ENCODE measurements at places on chromosomes 3 and 15.

DNA sequence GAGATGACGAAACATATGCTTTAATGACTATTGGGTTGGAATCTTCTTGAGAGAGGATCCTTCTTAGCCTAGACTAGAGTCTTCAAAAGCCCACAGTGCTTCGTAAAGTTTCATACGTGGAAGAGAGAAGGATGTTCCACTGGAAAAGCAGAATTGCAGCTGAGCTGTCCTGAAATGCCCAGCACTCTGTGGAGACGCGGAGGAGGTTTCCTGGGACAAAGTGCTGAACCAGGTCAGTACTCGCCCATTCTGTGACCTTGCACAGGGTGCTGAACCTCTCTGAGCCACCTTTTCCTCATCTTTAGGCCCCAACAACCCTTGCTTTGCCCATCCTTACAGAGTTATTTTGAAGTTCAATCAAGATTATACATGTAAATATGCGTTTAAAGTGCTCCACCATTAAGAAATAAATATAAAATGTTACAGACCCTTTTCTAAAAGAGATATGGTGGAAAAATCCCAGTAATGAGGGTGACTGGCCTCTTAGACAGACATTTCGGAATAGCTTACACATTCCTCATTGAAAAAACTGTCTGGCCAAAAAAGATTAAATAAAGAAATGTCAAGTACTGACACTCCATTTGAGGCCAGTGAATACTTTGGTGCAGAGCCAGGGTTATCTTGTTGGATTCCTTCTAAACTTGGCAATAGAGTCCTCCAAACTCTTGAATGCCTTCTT lies 4.2 kb upstream of the MAGEF1 start:
- no peaks in the 10 kb centered on the region for H3K36me3 ChIP-seq
- H3K4me1 ChIP-seq = peaks cover 34% of the 10 kb centered on the region
- DNase-seq = no peak
- no peaks in the 10 kb centered on the region for H3K27me3 ChIP-seq
- H3K4me3 ChIP-seq = no peak overlapping the region
- H3K27ac ChIP-seq = peak overlapping the region; percentile 59

GRCh38 chr3:127779747-127780146 lies 42.6 kb downstream of the MGLL start:
- DNase-seq = peak; percentile 82
- H3K36me3 ChIP-seq = no peaks in the 10 kb centered on the region
- H3K27ac ChIP-seq = no peak overlapping the region
- no peak overlapping the region for H3K4me3 ChIP-seq

GRCh38 chr15:40664909-40665308 lies 30.1 kb upstream of the RAD51 start:
- no peaks in the 10 kb centered on the region for H3K4me1 ChIP-seq
- H3K36me3 ChIP-seq = peaks cover 47% of the 10 kb centered on the region
- H3K27me3 ChIP-seq = no peaks in the 10 kb centered on the region
- H3K27ac ChIP-seq = no peak overlapping the region

DNA sequence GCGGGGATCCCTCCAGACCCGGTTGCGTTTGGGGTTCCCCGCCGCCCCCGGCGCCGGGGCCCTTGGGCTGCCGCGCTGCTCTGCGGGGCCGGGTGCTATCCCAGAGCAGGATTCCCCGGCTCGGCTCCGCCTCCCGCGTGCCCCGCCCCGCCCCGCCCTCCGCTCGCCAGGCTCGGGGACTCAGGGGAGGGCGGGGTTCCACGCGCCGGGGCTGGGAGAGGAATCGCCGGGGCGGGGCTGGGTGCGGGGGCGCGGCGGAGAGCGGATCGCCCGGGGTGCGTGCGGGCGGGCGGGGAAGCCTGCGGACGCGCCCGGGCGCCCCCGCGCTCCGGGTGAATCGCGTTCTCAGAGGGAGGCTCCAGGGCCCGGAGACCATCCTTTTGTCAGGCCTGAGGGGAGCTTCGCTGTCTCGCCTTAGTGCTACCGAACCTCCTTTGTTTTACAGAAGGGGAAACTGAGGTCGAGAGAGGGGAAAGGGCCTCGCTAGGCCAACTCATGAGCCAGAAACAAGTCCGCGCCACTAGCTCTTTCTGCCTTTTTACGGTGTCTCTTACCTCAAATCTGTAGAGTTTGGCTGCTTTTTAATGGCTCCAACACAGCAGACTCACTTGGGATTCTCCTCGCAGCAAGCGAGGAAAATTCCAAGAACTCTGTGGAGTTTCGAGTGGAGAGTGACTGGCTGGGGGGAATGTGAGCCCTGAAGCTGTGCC lies at the start of gene TMEM158:
TSS of gene TMEM158 (minus strand) at position 82 of the 710 bp plus-strand sequence. CDS start 260 bp downstream, outside the sequence.
- DNase-seq = peak; percentile 61
- H3K36me3 ChIP-seq = no peaks in the 10 kb centered on the region
- H3K4me3 ChIP-seq = peak within 1 kb of the TSS; percentile 45
- H3K4me1 ChIP-seq = peaks cover 12% of the 10 kb centered on the region

DNA sequence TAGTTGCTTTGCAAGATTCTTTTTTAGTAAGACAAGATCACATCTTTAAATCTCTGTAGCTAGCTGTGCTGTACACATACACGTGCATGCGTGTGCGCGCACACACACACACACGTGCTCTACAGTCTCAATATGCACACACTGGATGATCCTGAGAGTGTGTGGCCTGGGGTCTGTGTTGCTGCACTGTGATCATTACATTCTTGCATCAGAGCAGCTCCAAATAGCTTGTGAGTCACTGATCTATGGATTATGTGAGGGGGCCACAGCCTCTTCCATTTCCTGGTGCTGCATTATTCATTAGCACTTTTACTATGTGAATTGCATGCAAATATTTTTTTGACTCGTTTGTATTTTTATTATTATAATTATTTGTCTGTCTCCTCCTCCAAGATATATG lies 34.6 kb downstream of the MCTP2 start:
- no peaks in the 10 kb centered on the region for H3K27me3 ChIP-seq
- no peaks in the 10 kb centered on the region for H3K36me3 ChIP-seq
- no peak overlapping the region for H3K4me3 ChIP-seq
- DNase-seq = no peak

- no peaks in the 10 kb centered on the region for H3K36me3 ChIP-seq
- no peak overlapping the region for H3K4me3 ChIP-seq
- no peak overlapping the region for H3K27ac ChIP-seq
- H3K4me1 ChIP-seq = no peaks in the 10 kb centered on the region
- DNase-seq = no peak
Measured at GRCh38 chr3:4138786-4139431, 164.3 kb upstream of the SETMAR start.

DNA sequence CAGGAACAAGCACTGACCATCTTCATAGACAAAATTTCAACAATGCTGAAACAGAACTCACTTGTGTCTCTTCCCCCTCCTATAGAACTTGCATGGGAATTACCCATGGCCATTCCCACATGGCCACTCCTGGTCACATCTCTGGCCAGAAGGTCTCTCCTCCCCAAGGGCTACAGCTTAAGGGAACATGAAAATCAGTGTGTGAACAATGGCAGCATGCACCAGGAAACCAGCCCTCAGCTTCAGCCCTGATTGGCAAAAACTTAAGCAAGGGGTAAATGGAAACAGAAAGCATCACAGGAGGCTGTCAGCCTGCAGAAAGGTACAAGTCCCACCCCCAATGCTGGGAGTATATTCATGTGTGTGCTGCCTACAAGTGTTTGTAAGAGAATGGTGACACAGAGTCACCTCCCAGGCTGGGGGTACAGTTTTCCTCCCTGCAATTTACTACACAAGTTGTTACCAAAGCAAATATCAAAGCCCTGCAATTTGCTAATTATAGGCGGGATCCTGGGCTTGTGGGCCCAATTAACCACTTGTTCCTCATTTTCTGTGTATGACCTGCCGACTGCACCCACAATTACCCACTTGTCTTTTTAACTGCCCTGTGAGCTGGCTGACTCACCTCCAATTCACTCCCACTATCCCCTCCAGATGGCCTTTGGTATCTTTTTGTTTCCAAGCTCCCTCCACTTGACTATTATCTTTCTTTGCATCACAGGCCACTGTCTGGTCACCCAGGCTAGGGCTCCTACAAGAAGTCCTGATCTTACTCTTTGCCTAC lies 84.4 kb upstream of the HES1 start:
- peak; percentile 70 for DNase-seq
- H3K4me3 ChIP-seq = no peak overlapping the region
- H3K4me1 ChIP-seq = peaks cover 35% of the 10 kb centered on the region
- peaks cover 17% of the 10 kb centered on the region for H3K27me3 ChIP-seq
- no peaks in the 10 kb centered on the region for H3K36me3 ChIP-seq
- no peak overlapping the region for H3K27ac ChIP-seq

DNA sequence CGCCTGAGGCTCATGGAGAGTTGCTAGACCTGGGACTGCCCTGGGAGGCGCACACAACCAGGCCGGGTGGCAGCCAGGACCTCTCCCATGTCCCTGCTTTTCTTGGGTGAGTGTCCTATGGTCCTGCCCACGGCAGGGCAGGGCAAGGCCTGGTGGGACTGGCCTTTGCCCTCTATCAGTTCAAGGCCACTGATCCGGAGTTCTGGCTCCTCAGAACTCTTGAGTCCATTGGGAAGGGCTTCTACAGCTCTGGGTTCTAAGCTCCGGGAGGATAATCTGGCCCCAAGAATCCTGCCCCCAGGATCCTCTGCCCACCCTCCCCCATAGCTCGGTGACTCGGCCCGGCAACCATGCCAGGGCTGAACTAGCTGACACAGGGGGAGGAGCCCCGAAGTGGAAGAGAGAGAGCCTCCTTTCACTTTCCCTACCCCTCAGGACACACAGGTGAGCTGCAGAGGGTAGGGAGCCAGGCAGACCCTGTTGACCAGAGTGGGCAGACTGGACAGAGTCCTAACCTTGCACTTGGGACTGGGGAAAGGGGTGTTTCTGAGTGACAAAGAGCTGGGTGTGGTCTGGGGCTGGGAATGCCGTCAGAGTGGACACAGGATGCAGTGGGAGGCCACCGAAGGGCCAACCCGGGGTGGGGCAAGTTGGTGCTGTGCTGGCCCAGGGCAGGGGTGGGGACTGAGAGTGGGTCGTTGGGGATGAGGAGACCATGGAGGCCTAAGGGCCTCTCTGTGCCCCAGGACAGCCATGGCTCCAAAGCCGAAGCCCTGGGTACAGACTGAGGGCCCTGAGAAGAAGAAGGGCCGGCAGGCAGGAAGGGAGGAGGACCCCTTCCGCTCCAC lies 664 bp downstream of the PARP3 start:
- peak; percentile 38 for DNase-seq
- peak overlapping the region; percentile 35 for H3K4me3 ChIP-seq
- H3K36me3 ChIP-seq = peaks cover 7% of the 10 kb centered on the region
- H3K27me3 ChIP-seq = no peaks in the 10 kb centered on the region

DNA sequence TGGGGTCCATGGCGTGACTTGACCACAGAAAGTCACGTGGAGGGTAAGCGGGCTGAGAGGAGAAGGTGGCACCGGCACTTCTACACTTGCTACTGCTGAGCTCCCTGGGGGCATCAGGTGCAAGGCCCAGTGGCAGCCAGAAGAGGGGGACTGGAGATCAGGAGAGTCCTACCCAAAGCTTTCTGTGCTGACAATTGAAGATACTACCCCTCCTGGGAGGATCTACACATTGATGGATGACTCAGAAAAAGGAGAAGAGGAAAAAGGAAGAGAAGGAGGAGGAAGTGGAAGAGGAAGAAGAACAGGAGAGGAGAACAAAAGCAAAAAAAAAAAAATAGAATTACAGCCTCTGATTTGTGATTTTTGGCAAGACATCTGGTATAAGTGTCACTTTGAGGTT lies 41.2 kb downstream of the MYO5C start:
- no peak overlapping the region for H3K4me3 ChIP-seq
- H3K27me3 ChIP-seq = no peaks in the 10 kb centered on the region
- peaks cover 14% of the 10 kb centered on the region for H3K4me1 ChIP-seq

GRCh38 chr3:9135526-9135925 lies 113.9 kb downstream of the SRGAP3 start:
- DNase-seq = no peak
- H3K27ac ChIP-seq = no peak overlapping the region
- H3K27me3 ChIP-seq = no peaks in the 10 kb centered on the region
- H3K36me3 ChIP-seq = no peaks in the 10 kb centered on the region

DNA sequence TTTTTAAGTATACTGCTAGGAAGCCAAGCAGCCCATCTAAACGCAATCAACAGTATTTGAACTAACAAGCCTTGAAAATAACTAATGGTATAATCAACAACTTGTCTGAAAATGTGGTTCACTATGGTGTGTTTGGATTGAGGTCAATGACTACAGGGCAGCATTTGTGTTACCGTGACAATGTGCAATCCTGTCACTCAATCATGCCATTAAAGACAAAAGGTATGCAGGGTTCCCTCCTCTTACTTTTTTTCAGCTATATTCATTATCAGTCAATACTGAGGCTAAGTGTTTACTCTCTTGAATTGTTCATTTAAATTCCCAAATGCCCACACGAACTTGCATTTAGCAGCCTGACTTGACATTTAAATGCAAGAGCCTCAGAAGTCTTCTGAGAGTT lies 1099.3 kb upstream of the EPHA6 start:
- no peak for DNase-seq
- H3K27ac ChIP-seq = no peak overlapping the region
- H3K4me3 ChIP-seq = no peak overlapping the region

DNA sequence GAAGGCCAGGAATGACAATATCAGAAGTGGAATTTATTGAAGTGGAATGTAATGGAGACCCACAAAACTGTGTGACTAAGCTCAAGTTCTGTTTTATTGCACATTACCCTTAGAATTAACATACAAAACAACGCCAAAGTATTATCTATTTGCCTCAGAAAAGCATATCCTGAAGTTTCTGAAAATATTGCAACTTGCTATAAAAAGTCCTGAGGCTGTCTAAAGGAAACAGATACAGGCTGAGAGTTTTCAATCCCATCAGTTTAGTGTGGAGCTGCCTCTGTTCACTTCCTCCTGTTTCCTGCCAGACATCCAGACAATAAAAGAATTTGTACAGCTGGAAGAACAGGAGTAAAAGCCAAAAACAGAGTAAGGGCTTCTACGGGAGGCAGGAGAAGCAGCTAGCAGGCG lies 108.8 kb downstream of the FBN1 start:
- no peaks in the 10 kb centered on the region for H3K27me3 ChIP-seq
- no peak overlapping the region for H3K4me3 ChIP-seq
- no peaks in the 10 kb centered on the region for H3K4me1 ChIP-seq
- H3K36me3 ChIP-seq = no peaks in the 10 kb centered on the region

- no peaks in the 10 kb centered on the region for H3K4me1 ChIP-seq
- no peak overlapping the region for H3K27ac ChIP-seq
- no peak overlapping the region for H3K4me3 ChIP-seq
- H3K36me3 ChIP-seq = no peaks in the 10 kb centered on the region
- no peaks in the 10 kb centered on the region for H3K27me3 ChIP-seq
- DNase-seq = no peak
Measured at GRCh38 chr3:171369156-171369555, 91.0 kb downstream of the TNIK start.

- H3K4me1 ChIP-seq = peaks cover 26% of the 10 kb centered on the region
- H3K36me3 ChIP-seq = no peaks in the 10 kb centered on the region
- no peak for DNase-seq
- H3K27ac ChIP-seq = no peak overlapping the region
- no peak overlapping the region for H3K4me3 ChIP-seq
Measured at GRCh38 chr3:101868534-101869464, 19.5 kb downstream of the NFKBIZ start.

- no peak overlapping the region for H3K27ac ChIP-seq
- H3K4me3 ChIP-seq = no peak overlapping the region
- H3K27me3 ChIP-seq = no peaks in the 10 kb centered on the region
- DNase-seq = no peak
- H3K36me3 ChIP-seq = no peaks in the 10 kb centered on the region
- H3K4me1 ChIP-seq = peaks cover 23% of the 10 kb centered on the region
Measured at GRCh38 chr15:72156928-72157327, 38.7 kb downstream of the SENP8 start.

GRCh38 chr15:32972686-32973085 lies 221.8 kb downstream of the FMN1 start:
- H3K27ac ChIP-seq = no peak overlapping the region
- H3K4me1 ChIP-seq = no peaks in the 10 kb centered on the region
- H3K4me3 ChIP-seq = no peak overlapping the region
- no peaks in the 10 kb centered on the region for H3K36me3 ChIP-seq
- no peak for DNase-seq
